ENCODE measurements at places on chromosomes 7 and 10.
A peak's percentile ranks its signal among the peaks of the same experiment; 100 is the strongest.

- DNase-seq: no peak
Observed at GRCh38 chr7:136869991-136870865, 1.8 kb downstream of the CHRM2 start.

- no peak for DNase-seq
Observed at GRCh38 chr7:2853147-2853546, 9.0 kb upstream of the GNA12 start.

DNA sequence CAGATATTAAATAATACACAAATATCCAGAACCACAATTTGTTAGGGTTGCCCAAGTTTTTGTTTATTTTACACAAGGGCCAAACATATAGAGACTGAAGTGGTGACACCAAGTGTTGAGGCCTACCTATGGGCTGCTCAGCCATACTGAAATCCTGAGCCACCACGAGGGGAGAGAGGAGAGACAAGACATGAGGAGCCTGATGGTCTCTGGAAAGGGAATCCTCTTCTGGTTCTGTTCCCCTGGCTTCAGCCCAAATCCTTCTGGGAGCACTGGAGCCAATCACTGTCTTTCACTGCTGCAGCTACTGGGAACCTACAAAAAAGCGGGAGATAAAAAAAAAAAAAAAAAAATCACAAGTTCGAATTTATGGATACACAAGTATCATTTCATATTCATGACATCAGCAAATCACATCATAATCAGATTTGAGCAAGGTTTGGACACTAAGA is 1.9 kb downstream of the SKIDA1 start:
- no peak for DNase-seq

GRCh38 chr7:67771846-67772605 is 775.4 kb downstream of the TYW1 start:
- DNase-seq: no peak

GRCh38 chr7:81297317-81297716 is 378.5 kb upstream of the SEMA3C start:
- no peak for DNase-seq

- DNase-seq: no peak
Observed at GRCh38 chr10:94131885-94132284, 138.2 kb downstream of the PLCE1 start.

DNA sequence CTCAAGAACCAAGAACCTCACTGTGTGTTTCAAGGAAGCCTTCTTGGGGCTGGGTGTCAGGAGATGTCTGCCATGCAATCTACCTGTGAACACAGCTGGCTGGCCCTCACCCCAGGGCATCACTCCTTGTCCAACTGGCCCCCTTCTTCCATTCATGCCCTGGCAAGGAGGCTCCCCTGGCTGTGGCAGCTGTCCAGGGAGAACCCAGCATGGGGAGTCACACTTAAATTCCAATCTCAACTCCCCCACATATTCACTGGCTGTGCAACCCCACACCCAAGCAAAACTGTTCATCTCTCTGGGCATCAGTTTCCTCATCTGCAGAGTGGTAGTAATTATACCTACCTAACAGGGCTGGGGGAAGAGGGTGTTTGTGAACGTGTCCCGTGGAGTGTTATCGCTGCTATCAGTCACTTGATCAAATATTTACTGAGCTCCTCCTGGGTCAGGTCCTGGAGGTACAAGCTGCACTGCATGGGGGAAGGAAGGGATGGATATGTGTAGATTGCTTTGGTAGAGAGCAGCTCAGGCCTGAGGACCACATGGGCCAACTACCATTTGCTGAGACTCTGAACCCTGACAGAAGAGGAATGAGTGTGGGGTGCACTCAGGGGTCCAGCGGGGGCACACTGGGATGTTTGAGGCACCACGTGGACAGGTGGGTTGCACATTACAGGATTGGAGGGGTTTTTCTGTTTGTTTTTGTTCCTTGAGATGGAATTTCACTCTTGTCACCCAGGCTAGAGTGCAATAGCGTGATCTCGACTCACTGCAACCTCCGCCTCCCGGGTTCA is 2.1 kb upstream of the GPRIN2 start:
- no peak for DNase-seq

DNA sequence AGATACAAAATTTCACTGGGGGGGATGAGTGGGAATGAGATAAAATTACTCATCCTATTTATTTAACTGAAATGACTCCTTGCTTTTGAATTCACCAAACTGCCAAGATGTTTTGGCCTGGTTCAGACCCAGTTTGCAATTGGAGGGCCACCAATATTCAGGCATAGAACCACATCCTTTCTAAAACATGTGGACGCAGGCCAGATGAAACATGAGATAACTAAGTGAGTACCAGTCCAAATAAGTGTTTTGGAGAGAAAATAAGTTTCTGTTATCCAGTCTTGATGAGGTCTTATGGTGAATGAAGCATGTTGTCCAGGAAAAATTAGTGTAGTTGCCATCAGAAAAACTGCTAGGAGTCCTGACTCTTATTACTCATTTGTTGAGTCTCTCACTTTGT is 36.3 kb upstream of the PDK4 start:
- DNase-seq: no peak

DNA sequence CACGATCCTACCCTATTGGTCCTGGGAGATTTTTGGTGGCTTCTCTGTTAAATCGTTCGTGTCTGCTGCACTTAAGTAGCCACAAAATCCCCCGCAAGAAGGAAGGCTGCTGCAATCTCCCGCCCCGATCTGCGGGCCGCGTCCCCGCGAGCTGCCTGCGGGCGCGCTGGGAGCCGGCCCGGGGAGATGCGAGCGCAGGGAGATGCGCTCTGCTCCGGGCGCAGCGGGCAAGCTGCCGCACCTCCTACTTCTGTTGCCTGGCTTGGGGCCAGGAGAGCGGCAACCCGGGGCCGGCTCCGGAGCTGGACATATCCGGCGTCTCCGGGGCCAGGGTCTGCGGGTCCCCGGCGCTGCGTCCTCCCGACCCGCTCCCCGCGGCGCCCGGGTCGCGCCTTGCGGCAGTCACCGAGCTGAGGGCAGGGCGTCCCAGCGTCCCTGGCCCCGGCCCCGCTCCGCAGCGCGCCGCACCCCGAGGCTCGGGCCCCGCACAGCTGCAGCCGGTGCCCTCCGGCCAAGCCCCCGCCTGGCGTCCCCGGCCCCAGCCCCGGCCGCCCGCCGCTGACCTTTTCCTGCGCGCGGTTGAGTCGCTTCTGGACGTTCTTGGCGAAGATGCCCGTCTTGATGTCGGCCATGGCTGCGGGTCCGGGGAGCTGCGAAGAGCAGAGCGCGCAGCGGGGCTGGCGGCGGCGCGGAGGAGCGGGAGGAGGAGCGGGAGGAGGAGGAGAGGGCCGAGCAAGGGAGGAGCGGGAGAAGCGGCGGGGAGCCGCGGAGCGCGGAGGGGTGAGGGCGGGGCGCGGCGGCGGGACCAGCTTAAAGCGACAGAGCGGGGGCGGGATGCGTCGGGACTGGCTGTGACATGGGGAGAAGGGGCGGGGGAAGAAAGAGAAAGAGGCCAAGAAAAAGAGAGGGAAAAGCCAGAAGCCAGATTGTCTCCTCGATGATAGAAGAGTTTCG is at the start of gene AMPH:
Gene AMPH (minus strand): TSS at position 654 of the 954 bp plus-strand sequence. CDS start 22 bp downstream, at position 632.
- no peak for DNase-seq

GRCh38 chr10:57807906-57808305 is 459.8 kb downstream of the IPMK start:
- DNase-seq: no peak

GRCh38 chr10:117530791-117531190 is 11.8 kb upstream of the EMX2 start:
- DNase-seq: no peak

DNA sequence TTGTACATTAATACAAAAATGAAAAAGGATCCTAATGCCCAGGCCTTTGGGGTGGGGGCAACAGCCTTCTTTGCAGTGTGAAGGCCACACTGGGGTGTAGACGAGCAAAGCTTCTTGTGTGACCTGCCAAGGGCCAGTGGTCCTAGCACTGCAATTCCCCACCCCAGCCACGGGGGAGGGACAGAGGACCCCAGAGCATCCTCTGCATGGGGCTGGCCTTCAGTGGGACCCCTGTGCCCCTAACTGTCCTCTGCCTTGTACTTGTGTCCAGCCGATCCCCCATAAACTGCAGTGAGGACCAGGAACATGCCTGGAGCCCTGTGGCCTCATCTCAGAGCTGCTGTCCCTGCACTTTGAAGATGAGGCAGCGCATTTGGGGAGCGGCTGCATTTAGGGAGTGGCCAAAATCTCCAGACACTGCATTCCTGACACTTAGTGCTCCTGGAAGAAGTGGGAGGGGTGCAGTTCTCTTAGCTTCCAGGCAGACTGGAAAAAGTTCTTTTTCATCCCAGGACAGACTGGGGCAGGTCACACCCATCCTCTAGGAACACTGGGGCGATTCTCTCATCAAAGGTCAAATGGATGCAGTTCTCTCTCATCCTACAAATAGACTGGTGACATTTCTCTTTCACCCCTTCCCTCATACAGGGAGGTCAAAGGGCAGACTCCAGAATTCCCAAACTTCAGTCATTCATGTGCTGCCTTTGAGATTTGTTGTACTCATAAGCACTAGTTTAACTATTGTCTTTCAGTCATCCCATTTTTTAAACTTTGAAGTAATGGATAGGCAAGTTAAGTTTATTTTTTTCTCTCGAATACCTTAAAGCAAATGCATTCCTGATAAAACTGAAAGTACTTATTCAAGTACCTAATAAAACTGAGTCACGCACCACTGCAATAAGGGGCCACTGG is 922 bp upstream of the MYO1G start:
- DNase-seq: no peak

- DNase-seq: no peak
Observed at GRCh38 chr10:90227217-90227656, 525.8 kb downstream of the KIF20B start.

GRCh38 chr10:62817766-62818425 is 1.7 kb upstream of the EGR2 start:
- DNase-seq: peak; percentile 79

DNA sequence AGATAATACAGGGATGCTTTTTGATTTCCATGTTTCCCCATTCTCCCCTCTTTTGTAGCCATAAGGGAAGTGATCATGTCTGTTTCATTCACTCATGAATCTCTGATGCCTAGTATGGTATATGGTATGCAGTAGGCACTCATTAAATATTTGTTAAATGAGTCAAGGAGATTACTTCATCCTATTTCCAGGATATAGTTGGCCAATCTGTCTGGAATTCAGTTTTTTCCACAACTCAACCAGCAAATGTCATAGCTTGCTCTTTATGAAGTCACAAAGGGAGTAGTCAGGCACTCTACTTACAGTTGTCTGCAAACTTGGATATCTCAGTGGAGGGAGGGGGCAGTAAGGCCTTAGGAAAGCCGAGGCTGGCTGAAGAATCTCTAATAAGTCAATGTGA is 853.6 kb downstream of the LRMDA start:
- DNase-seq: no peak

- no peak for DNase-seq
Observed at GRCh38 chr10:131475803-131476202, 164.3 kb upstream of the TCERG1L start.

DNA sequence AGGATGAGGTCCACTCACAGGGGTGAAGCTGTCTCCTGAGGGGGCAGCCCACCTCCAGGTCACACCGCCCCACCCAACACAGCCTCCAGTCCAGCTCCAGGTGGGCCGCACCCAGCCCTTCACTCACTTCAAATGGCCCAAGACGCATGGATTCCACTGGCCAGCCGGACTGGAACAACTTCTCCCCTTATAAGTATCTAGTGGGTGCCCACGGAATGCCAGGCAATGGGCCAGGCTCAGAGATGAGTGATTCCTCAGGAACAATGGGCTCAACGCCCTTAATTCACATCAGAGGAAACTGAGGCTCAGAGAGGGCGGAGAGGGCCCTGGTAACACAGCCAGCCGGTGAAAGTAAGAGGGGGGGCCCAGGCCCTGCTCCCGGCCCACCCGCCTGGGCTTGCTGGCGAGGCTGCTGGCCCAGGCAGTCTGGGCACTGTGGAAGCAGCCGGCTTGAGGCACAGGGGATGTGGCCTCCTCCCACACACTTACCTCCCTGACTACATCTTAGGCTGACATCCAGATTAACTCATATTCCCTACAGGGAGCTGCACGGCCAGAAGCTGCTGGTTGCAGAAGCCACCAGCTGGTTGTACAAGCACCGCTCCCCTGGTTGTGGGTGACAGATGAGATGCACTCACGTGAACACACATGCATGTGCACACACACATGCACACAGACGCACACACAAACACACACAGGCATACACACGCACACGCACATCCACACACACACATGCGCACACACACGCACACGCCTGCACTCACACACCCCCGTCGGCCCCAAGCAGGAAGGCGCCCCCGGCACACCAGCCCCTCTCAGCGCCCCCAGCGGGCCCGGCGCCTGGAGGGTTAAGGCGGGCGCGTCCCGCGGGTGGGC is 1.0 kb upstream of the FAM20C start:
- DNase-seq: no peak

GRCh38 chr7:81618396-81619014 is 151.3 kb downstream of the HGF start:
- no peak for DNase-seq

DNA sequence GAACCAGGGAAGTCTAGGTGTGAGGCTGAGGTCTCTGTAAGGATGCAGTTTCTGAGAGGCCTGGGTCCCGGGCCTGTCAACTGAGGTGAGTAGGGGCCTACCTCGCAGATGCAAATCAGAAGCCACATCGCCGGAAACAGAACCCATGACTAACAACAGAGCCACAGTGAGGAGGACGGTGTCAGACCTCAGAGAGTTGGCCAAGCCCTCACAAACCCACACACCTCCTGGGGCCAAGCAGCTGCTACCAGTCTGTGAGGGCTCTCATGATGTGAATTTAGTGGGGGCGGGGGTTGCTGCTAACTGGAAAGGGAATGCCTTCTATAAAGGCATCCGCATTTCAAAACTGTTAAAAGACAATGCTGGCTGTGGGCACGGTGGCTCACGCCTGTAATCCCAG is 103.0 kb downstream of the COBL start:
- no peak for DNase-seq

DNA sequence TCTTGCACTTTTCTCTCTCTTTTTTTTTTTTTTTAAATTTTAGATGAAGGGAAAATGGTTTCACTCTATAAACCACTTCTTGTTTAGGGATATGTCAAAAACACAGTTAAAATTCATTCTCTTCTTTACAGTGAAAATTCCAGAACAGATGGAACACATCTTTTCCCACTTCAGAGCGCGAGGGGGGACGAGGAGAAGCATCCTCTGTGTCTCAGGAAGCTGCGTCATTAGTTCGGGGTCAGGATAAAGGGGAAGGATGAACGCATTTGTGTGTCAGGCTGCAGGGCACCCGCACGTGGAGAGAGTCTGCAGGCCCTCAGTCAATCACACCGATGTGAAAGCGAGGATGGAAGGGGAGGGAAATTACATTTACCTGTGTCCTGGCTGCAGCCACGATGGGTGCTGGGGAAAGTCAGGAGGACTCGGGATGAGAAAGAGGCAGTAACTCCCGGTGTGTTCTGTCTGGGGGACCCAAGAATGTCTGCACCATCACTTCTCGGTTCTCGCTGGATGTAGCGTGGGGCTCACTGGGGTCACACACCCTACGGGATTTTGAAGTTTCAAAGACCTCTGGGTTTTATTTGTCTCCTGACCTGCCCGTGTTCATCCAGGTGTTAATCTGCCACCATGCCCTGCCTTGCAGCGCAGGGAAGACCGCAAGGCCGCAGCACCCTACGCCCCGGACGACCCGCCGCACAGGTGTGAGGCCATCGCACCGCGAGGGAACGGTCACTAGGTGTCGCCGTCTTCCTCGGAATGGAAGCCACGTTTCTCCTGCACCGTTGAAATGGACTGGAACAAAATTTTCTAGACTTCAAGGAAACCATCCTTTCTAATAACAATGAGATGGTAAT is 66.7 kb upstream of the PITRM1 start:
- peak; percentile 62 for DNase-seq
